ENCODE measurements at places on chromosomes 7 and 10.
A peak's percentile ranks its signal among the peaks of the same experiment; 100 is the strongest.

- H3K36me3 ChIP-seq: no peaks in the 10 kb centered on the region
- H3K27ac ChIP-seq: no peak overlapping the region
- H3K27me3 ChIP-seq: no peaks in the 10 kb centered on the region
- DNase-seq: no peak
- H3K4me3 ChIP-seq: no peak overlapping the region
- H3K4me1 ChIP-seq: no peaks in the 10 kb centered on the region
These were observed 282.9 kb downstream of the PAXIP1 start for GRCh38 chr7:154720016-154720415.

- H3K27ac ChIP-seq: no peak overlapping the region
- DNase-seq: no peak
- H3K27me3 ChIP-seq: no peaks in the 10 kb centered on the region
These were observed 130.5 kb downstream of the LHPP start for GRCh38 chr10:124592101-124592500.

DNA sequence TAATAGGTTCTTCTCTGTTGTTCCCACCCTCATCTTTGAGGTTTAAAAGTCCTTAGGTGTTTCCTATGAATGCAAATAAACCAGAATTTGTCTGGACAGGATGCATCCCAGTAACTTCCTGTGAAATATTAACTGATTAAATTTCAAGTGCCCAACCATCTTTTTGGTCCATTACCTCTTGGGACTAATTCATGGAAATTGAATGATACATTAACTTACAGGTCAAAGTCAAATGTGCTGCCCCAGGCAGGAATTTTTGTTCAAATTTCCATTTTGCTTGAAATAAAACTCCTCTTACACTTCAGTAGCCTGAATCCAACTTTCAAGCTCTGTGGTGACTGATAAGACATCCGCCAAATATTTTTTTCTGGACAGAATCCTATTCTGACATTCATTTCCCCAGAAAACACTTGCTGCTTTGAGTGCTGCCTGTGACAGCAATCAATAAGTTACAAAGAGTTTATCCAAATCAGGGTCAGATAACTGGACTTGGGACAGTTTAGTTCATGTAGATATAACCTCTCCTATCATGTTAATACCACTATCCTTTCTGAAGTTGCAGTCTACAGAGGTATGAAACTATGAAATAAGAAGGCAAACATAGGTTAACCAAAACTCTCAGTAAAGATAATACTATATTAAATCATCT lies 383.5 kb downstream of the POM121L12 start:
- H3K27me3 ChIP-seq: no peaks in the 10 kb centered on the region
- no peaks in the 10 kb centered on the region for H3K36me3 ChIP-seq
- no peak overlapping the region for H3K27ac ChIP-seq
- H3K4me1 ChIP-seq: no peaks in the 10 kb centered on the region

- no peak overlapping the region for H3K27ac ChIP-seq
- no peak for DNase-seq
- no peaks in the 10 kb centered on the region for H3K36me3 ChIP-seq
- H3K4me1 ChIP-seq: no peaks in the 10 kb centered on the region
These were observed 237.7 kb downstream of the WDR37 start for GRCh38 chr10:1293636-1294435.

DNA sequence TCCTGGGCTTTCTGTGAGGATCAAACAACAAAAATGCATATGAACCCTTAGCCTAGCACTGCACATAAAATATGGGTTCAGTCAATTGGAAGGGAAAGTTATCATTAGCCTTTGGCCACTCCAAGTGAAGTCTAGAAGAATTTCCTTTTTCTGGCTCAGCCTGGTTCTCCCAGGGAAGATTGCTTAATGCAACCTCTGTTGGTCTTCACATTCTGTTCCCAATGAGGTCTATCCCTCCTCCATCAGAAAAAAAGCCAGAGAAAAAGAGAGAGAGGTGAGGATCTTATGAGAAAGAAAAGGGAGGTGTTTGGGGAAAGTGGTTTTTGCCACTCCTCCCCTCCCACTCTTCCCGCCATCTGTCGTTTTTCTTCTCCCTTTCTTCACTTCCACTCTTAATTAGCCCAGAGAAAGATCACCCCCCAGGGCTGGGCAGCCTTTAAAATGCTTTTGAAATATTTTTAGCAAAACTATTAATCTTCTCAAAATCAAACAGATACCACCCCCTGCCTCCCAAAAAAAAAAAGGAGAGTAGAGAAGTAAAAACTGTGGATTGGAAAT lies 31.1 kb downstream of the CPVL start:
- peaks cover 40% of the 10 kb centered on the region for H3K4me1 ChIP-seq
- no peak overlapping the region for H3K27ac ChIP-seq
- no peak overlapping the region for H3K4me3 ChIP-seq
- no peaks in the 10 kb centered on the region for H3K36me3 ChIP-seq

DNA sequence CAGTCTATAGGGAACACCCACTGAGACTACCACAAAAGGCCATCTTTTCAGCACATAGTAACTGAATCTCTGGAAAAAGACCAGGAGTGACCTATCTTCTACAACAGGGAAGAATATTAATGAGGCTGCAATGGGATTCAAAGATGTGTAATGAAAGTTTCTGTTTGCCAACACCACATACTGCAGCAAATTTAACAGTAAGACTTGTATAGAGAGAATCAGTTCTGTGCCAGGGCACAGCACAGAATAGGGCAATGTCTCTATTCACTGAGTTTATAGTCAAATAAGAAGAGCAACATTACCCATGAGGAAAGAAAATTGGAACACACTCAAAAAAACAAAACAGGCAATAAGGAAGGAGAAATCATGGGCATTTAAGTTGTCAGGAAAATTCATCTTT lies 91.4 kb upstream of the PTN start:
- no peak for DNase-seq
- no peak overlapping the region for H3K27ac ChIP-seq
- no peak overlapping the region for H3K4me3 ChIP-seq
- H3K36me3 ChIP-seq: no peaks in the 10 kb centered on the region
- H3K27me3 ChIP-seq: peaks cover 37% of the 10 kb centered on the region
- H3K4me1 ChIP-seq: no peaks in the 10 kb centered on the region

DNA sequence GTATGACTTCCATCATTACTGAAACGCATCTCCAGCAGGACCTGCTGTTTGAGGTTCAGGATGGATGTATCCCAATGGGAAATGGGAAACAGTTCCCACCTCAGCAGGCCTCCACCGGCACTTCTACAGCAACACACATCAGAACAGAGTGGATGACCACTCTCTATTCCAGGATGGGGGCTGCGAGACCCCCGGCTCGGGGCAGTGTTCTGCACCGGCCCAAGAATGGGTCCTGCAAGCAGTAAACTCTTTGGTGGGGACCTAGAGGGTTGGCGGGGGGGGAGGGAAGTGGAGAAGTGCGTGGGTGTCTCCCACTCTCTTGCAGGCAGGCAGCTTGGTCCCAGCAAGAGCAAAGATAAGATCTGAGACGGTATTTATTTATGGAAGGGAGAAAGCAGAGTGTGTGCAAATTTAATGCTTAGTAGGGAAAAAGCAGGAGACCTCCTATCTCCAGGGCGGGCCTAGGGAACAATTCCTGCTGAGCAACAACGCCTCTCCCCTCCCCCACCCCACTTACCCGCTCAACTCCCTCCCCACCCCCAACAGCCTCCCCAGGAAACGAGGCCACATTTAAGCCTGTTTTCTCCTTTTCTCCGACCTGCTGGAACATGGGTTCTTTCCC lies 4.0 kb downstream of the SFMBT2 start:
- DNase-seq: no peak
- no peaks in the 10 kb centered on the region for H3K4me1 ChIP-seq
- peaks cover 8% of the 10 kb centered on the region for H3K27me3 ChIP-seq
- no peaks in the 10 kb centered on the region for H3K36me3 ChIP-seq
- H3K27ac ChIP-seq: no peak overlapping the region

GRCh38 chr7:82382276-82382675 lies 61.3 kb downstream of the CACNA2D1 start:
- H3K27ac ChIP-seq: no peak overlapping the region
- no peak for DNase-seq
- H3K27me3 ChIP-seq: peaks cover 31% of the 10 kb centered on the region
- H3K4me3 ChIP-seq: no peak overlapping the region

DNA sequence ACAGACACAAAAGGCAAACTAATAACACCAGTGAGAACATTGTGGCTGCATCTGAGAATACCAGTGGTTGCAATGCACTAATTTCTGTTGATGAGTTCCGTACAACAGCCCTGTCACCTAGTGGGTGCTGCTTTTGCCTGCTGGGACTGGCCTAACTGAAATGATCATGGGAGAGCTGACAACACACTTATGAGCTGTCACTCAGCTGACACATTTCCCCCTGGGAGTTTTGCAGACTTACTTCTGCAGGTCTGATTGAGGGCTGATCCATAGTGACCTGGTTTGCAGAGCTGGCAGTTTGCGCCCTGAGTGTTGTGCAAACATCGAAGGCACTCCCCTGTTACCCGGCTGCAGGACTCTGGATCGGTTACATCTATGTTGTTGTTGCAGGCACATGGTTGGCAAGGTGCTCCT lies 60.6 kb upstream of the LAMB1 start:
- peaks cover 6% of the 10 kb centered on the region for H3K4me1 ChIP-seq
- H3K27me3 ChIP-seq: no peaks in the 10 kb centered on the region
- H3K27ac ChIP-seq: no peak overlapping the region
- no peak overlapping the region for H3K4me3 ChIP-seq
- DNase-seq: peak; percentile 25

GRCh38 chr7:22885797-22886261 lies 63.2 kb upstream of the TOMM7 start:
- H3K27ac ChIP-seq: no peak overlapping the region
- H3K4me1 ChIP-seq: no peaks in the 10 kb centered on the region
- no peaks in the 10 kb centered on the region for H3K36me3 ChIP-seq
- H3K27me3 ChIP-seq: no peaks in the 10 kb centered on the region
- no peak for DNase-seq

GRCh38 chr10:128929767-128930166 lies 537.3 kb upstream of the MGMT start:
- no peak for DNase-seq
- H3K27ac ChIP-seq: no peak overlapping the region
- no peaks in the 10 kb centered on the region for H3K4me1 ChIP-seq
- H3K27me3 ChIP-seq: no peaks in the 10 kb centered on the region

DNA sequence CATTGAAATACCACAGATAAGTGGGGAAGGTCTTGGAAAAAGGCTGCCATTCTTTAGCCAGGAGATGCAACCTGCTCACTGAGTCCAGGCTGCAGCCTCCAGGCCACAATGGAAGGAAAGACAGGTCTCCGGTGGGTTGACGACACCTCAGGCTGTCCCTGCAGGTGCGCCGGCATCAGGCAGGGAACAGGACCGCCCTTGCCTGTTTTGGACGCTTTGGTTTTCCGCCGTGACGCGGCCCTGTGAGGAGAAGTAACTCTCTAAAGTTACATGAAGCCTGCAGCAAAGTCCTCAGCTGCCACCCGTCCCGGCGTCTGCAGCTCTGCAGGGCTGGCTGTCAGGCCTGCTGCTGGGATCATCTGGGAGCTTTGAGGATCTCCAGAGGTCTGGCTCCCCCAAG lies 147.0 kb downstream of the WDR37 start:
- H3K4me1 ChIP-seq: no peaks in the 10 kb centered on the region
- H3K36me3 ChIP-seq: no peaks in the 10 kb centered on the region
- H3K27ac ChIP-seq: no peak overlapping the region
- no peak for DNase-seq
- peaks cover 8% of the 10 kb centered on the region for H3K27me3 ChIP-seq
- no peak overlapping the region for H3K4me3 ChIP-seq

DNA sequence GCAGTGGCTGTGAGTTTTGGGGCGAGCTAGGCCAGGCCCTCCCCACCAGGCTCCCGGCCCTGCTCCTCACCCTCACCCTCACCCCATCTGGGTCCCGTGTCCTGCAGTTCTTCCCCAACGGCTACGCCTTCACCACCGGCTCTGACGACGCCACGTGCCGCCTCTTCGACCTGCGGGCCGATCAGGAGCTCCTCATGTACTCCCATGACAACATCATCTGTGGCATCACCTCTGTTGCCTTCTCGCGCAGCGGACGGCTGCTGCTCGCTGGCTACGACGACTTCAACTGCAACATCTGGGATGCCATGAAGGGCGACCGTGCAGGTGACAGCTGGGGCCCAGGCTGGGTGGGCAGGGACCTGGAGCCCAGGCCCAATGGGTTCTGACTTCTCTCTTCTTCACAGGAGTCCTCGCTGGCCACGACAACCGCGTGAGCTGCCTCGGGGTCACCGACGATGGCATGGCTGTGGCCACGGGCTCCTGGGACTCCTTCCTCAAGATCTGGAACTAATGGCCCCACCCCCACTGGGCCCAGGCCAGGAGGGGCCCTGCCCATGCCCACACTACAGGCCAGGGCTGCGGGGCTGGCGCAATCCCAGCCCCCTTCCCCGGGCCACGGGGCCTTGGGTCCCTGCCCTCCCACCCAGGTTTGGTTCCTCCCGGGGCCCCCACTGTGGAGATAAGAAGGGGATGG lies 4.9 kb downstream of the GNB2 start:
- H3K4me3 ChIP-seq: no peak overlapping the region
- peaks cover 17% of the 10 kb centered on the region for H3K36me3 ChIP-seq
- H3K27me3 ChIP-seq: no peaks in the 10 kb centered on the region
- H3K27ac ChIP-seq: no peak overlapping the region
- DNase-seq: no peak

DNA sequence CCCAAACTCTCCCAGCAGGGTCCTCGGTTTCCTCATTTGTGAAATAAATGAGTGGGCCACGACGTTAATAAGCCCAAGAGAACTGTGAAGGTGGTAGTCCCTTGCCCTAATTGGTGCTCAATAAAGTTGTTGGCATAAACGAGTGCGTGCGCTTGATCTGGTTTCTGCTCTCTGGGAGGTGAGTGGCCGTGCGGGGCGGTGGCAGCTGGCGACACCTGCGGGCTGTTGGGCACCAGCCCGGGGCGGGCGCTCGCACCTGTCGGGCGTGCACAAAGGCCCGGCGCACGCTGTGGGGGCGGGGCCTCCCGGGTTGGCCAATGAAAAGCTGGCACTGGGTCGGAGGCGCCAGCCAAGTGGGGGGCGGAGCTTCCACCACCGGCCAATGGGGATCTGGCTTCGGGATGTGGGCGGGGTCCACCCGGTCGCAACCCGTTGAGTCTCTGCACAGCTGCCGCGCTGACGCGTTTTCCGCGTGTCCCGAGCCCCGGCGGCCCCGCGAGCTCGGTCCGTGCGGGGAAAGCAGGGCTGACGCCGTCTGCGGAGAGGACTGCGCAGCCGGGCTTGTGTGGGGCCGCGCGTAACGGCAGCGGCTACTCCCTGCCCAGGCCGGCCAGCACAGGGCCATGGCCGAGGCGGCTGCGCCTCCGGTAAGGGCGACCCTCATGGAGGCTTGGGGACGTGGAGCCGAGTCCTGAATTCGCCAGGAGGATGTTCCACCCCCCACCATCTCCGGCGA lies 23.0 kb downstream of the ZNF783 start:
- no peak overlapping the region for H3K27ac ChIP-seq
- no peaks in the 10 kb centered on the region for H3K36me3 ChIP-seq
- peak overlapping the region; percentile 67 for H3K4me3 ChIP-seq

GRCh38 chr7:128406314-128407232 lies 3.2 kb downstream of the IMPDH1 start:
- H3K36me3 ChIP-seq: peaks cover 9% of the 10 kb centered on the region
- no peak overlapping the region for H3K27ac ChIP-seq
- no peak for DNase-seq
- no peaks in the 10 kb centered on the region for H3K27me3 ChIP-seq
